Forelimb muscle (tissue), 1 donor: ENCODE measurements at places on chromosomes 16 and 17. TPM values are rescaled to one million over a fixed set of nuclear protein-coding genes. Genes with fewer than 3 reads are reported as not detected.

Gene OTOP3
- not detected for polyA plus RNA-seq

GRCh38 chr17:19337712-19338023, 24.9 kb downstream of the B9D1 start:
- no peak for DNase-seq

Gene CDRT15L2
- not detected for polyA plus RNA-seq

GRCh38 chr17:68704871-68705713, 103.9 kb upstream of the FAM20A start:
- no peak for DNase-seq

- no peak for DNase-seq
These were observed 1437.4 kb downstream of the CDH11 start for GRCh38 chr16:63684149-63685101.

DNA sequence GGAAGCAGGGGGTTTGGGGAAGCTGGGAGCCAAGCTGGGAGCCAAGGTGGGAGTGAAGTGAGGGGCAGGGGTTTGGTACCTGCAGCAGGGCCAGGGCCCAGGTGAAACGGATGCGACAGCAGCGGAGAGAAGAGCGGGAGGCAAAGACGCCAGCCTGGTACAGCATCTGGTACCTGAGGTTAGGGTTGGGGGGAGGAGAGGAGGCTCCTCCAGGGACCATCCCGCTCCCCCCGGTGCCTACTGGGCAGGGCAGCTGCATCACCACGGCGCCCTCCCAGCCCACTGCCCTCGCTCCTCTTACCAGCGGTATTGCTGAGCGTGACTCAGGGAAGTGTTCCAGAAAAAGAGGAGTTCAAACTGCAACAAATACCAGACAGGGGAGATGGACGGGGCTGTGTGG, 9.8 kb downstream of the CLN3 start:
- no peak for DNase-seq

DNA sequence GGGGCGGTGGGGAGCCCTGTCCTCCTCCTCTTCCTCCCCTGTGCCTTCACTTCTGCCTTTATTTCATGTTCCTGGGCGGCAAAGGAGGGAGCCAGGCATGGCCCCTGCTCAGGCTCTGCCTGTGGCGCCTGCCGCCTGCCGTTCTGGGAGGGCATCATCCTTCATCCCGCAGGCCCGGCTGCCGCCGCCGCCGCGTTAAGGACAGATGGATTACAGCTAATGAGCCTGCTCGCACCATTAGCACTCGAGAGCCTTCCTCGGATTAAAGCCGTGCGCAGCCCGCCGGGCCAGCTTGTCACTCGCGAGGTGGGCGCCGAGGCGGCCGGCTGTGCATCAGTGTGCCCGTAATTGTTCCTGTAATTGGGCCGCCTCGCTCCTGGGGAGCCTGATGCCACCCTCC, 127.7 kb upstream of the GSE1 start:
- DNase-seq: no peak

Gene NLRC3
- 1.2 TPM for polyA plus RNA-seq

Gene PDE6G
- 3.9 TPM for polyA plus RNA-seq

- DNase-seq: no peak
These were observed 473.9 kb downstream of the CDH13 start for GRCh38 chr16:83100679-83101078.

Gene KCNG4
- 0.03 TPM for polyA plus RNA-seq

DNA sequence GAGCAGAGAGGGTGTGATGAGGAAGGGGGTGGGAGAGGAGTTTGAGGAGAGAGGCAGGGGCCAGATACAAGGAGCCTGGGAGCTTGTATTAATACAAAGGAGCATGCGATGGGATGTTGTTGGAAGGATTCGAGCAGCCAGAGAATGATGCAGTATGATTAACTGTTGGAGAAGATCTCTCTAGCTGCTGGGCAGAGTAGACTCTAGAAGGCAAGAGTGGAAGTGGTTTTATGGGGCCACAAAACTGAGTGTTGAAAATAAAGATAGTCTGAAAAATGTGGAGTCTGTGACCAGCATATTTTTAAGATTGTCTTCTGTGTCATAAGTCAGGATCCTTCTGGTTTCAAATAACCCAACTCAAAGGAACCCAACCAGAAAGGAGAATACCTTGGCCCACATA, 98.3 kb downstream of the MSI2 start:
- DNase-seq: no peak

- DNase-seq: no peak
These were observed 7.3 kb downstream of the CDH13 start for GRCh38 chr16:82633964-82634600.

GRCh38 chr16:12366313-12366712, 389.8 kb downstream of the SNX29 start:
- DNase-seq: no peak

Gene TCAP
- polyA plus RNA-seq: 399 TPM

Gene GPR139
- not detected for polyA plus RNA-seq

Gene CCDC144A
- 2.0 TPM for polyA plus RNA-seq

- DNase-seq: no peak
These were observed 76.1 kb downstream of the TNRC6C start for GRCh38 chr17:78034429-78035091.

DNA sequence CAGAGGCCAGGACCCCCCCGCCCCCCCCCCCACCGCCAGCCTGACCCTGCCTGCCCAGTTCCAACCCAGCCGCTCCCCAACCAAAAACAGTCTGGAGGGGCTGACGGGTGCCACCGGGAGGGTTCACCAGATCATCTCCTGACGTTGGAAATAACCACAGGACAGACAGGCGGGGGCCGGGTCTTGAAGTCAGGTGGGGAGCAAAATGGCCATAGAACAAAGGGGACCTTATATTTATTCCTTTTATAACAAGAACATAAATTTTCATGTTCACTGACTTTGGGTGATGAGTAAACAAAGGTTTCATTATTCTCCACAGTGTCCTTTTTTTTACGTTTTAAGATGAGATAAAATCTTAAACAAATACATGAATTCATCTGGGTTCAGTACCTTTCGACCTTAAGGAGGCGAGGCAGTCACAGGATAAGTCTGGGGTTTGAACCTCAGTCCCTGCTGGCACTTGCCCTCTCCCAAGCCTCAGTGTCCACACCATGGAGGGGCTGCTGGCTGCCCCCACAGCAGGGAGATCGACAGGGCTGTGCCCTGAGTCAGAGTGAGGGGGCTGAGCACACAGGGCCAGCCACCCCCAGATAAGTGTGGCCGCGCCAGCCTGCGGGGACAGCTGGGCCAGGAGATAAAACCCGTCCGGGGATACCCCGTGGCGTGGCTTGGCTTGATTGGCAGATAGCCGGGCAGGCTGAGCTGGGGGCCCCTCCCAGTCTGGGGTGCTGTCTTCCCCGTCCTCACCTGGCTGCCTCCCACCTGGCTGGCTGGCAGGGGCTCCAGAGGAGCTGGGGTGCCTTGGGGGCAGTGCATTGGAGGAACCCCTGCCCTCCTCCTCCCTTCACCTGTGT, 15.0 kb downstream of the SLC7A5 start:
- DNase-seq: no peak
